Mesothelial cell of epicardium (in vitro differentiated cells): ENCODE measurements at places on chromosomes 13 and 19.

DNA sequence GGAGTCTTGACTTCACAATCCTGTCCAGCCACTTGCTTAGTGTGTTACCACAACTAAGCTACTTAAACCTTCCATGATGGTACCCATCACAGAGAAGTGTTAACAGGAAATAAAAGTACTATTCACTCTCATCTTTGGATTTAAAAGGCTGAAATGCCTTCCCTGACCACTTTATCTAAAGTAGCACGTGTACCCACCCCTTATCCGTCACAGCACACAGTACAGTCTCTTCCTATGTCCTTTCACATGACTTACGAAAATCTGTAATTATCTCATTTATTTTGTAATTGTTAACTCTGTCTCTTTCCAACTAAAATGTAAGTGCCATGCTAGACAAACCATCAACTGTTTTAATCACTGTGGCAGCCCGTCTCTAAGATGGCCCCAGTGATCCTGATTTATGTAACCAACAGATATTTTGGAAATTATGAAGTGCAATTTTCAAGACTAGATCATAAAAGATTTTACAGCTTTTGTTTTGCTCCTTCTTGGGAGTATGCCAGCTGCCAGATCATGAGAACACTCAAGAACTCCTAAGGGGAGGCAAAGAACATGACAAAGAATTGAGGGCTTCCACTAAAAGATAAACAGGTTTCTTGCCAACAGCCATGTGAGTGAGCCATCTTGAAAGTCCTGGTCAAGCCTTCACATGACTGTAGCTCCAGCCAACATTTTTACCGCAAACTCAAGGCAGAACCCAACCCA is 44.9 kb downstream of the DIAPH3 start:
- DNase-seq = no peak

DNA sequence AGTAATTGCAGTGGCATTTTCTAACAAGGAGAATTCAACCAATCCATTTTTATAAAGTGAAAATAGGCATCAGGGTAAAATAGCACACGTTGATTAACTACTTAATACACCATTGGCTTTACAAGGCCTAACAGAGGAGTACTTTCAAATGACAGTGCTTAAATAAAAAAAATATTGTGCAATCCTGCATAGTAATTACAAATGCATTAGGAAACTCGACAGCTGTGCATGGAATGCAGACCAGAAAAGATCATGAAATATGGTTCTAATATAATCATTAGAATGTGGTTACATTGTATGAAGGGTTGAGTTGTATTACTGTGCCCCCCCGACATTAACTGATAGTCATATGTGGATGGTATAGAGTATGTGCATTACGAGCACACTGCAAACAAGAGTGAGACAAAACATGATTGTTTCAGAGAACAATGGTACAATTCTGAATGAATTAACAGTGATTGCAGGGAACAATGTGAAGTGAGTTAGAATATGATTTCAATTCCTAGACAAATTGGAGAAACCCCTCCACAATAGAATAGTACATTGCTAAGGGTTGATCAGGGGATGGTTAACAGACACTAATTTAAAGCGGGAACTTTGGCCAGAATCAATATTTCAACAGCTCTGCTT is 270.6 kb downstream of the GPC5 start:
- no peak for DNase-seq

DNA sequence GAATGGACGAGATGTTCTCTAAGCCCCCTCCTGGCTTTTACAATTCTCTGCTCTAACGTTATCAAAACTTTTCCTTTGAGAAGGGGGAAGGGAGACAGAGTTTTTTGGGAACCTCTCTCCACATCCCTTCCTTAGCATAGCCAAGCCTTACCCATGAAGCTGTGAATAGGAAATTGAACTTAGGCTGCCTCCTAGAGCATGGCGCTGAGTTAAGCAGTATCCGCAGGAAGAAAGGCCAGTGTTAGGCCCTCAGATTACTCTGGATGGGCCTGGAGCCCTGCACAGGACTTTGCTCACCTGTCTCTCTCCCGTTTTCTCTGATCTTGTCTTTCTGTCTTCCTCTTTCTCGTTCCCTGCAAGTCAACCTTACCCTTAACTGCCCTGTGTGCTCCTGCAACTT is 39.6 kb downstream of the CYP2B6 start:
- DNase-seq = no peak

- peak; percentile 40 for DNase-seq
These were observed 1.0 kb downstream of the FSTL3 start for GRCh38 chr19:677201-677600.

- no peak for DNase-seq
These were observed 5.6 kb downstream of the OR7A10 start for GRCh38 chr19:14843169-14843568.

GRCh38 chr13:36282821-36283432 is 14.7 kb downstream of the CCDC169 start:
- DNase-seq = no peak

GRCh38 chr19:48934837-48935236 is 1.3 kb downstream of the DHDH start:
- no peak for DNase-seq

- DNase-seq = no peak
These were observed 97.7 kb downstream of the ING1 start for GRCh38 chr13:110811008-110811720.

DNA sequence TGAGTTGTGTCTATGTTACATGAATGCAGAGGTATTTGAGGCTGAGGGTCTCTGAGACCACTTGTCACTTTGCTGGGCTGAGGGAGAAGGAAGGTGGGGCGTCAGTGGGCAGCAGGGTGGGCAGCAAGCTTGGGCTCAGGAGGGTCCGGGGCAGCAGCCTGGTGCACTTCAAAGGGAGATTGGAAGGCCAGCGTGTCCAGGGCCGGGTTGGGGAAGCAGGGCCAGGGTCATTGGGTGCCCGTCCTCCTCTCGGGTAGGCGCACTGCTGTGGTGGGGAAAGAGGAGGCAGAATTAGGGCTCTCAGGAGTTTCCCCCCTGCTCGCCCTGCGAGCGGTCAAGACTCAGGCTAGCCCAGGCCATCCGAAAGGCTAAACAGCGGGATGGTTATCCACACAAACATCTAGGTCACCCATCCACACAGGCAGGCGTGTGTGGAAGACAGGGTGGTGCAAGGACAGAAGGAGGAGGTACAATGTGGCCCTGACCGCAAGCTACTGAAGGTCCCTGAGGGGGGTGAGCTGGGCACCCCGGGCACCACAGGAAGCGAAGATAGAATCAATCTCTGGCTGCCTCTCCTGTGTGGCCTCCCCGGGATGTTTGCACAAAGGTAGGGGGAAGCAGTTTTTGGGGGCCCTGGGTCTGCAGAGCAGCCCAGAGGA is 37.7 kb downstream of the MYO9B start:
- DNase-seq = no peak

DNA sequence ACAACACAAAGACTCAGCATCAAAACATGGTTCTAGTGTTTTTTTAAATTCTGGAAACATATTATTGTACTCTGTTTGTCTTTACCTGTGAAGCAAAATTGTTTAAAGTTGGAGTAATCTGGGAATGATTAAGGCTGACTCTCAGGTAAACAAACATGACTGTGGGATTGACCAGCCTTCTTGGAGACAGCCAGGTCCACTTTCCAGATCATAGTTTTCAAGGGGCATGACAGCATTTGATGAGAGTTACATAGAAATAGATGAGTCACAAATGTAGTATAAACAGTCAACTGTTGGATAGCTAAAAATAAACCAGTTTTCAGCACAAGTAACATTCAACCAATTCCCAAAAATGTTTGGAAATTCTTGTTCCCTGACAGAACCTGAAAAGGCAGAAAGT is 1680.9 kb downstream of the OLFM4 start:
- no peak for DNase-seq

DNA sequence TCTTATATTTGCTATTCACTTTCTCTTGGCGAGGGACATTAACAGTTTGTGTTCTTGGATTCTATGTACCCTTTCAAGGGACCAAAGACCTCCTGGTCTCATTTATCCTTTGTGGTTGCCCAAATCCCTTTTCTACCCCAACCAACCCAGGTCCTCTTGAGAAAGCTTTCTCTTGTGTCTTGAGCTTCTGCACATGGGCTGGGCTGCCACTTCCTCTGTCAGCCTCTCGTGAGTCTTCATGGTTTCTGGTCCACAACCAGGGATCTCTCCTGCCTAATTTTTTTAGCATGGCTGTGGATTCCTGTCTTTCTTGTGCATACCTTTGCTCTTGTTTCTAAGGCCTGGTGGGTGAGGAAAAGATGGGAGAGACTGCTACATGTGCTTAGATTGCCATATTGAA is 14.9 kb downstream of the TIMM13 start:
- DNase-seq = no peak

DNA sequence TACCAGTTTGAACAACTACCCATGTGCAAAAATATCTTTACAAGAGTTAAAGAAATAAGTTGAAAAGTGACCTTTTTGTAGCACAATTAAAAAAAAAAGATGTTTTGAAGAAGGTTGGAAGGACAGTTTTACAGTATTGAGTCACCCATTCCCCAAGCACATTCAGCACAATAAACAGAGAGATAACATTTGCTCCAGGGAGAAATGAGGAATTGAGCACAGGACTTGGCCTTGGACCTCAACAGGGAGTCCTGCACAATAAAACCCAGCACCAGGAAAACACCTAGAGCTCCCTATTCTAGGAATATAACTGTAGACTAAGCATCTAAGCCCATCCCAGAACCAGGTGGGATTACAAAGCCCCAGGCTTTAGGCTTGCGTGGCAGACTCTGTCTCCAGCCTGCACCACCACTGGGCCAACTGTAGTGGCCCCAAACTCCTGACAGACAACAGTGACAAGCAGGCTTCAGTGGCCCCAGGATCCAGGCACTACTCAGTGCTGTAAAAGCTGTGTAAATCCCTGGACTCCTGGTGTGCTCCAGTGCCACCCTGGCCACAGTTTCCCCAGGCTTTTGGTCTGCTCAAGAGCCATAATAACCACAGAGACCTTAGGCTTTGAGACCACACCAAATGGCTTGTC is 857.2 kb downstream of the SLITRK1 start:
- DNase-seq = no peak

GRCh38 chr19:38287604-38288003 is 16.4 kb upstream of the C19orf33 start:
- DNase-seq = no peak

DNA sequence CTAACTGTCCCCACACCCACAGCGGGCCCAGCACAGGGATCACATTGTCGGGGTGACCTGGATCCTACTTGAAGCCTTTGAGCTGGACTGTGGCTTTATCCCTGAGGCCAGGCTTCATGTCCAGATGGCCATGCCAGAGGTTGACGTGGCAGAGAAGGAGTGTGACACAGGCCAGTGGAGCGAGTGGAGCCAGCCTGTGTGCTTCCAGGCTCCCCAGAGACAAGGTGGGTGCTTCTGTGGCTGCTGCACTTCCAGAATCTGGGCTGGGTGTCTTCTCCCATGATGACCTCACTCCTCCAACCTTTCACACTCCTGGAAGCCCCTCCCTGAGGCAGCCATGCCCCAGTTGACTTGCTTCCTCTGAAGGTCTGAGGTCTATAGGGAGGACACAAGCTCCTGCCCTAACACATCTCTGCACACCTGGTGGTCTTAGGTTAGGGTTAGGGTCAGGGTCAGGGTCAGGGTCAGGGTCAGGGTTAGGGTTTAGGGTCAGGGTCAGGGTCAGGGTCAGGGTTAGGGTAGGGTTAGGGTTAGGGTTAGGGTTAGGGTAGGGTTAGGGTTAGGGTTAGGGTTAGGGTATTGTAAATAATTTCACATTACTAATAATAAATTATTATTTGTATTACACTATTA is 13.1 kb upstream of the MZF1 start:
- DNase-seq = no peak

DNA sequence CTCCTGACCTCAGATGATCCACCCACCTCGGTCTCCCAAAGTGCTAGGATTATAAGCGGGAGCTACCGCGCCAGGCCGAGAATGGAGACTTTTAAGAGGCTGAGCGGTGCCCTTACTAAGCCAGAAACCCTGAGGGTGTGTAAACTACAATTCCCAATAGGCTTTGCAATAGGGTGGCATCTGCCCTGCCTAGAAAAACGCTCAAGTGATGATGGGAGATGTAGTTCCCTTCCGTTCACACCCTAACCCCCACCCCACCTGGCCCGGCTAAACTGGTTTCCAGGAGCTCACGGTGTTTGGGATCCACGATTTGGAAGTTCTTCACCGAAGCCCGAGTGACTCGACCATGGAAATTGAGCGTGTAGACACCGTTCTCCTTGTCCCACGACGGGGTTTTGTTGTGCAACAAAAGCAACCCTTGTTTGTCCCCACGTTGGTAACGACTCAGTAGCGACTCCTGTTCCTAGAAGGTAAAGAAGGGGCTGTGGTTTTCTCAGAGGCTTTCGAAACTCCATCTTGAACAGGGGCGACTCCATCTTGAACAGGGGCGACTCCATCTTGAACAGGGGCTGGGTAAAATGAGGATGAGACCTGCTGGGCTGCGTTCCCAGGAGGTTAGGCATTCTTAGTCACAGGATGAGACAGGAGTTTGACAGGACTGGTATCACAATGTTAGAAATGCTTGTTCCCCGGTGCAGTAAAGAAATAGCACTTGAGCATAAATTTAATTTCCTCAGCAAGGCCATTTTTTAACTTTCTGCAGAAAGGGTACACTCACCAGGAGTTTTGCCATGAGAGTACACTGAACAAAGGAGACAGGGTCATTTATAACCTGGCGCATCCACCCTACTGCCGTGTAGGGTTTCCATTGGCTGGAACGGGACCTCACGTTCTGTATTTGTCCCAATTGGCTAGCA is 9.8 kb downstream of the PPP1R15A start:
- no peak for DNase-seq

DNA sequence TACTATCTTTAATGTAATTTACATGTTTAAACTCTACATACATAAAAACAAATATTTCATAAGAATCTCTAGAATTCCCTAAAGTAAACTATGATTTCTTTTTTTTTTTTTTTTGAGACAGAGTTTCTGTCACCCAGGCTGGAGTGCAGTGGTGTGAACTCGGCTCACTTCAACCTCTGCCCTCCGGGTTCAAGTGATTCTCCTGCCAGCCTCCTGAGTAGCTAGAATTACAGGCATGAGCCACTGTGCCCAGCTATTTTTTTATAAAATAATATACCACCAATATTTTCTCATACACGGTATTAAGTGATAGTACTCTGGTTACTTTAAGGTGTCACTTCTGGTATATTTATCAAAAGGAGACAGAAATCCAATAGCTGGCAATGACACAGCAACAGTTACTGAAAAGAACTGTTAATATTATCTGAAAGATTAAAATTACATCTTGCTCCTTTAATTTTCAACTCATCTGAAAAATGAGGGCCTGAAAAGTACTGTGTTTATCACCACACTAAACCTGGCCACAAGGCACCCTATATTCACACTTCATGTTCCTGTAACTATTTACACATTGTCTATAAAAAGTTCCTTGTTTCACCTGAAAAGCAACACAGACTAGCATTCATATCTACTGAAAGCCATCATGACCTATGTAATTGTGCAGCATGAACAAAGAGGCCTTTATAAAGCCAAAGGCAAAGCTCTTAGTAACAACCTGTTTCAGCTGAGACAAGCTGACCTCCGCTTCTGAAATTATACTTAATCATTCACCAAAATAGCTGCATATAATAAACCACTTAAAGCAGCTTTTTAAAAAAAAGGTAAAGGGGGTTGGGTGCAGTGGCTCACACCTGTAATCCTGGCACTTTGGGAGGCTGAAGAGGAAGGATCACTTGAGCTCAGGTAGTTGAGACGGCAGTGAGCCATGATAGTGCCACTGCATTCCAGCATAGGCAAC is 106.1 kb downstream of the SLC25A15 start:
- DNase-seq = no peak

GRCh38 chr13:107065036-107065435 is 497.1 kb upstream of the ARGLU1 start:
- DNase-seq = no peak
